ENCODE measurements at places on chromosomes 7 and 10.

GRCh38 chr7:22361795-22362194, 4.8 kb upstream of the RAPGEF5 start:
- DNase-seq = no peak

DNA sequence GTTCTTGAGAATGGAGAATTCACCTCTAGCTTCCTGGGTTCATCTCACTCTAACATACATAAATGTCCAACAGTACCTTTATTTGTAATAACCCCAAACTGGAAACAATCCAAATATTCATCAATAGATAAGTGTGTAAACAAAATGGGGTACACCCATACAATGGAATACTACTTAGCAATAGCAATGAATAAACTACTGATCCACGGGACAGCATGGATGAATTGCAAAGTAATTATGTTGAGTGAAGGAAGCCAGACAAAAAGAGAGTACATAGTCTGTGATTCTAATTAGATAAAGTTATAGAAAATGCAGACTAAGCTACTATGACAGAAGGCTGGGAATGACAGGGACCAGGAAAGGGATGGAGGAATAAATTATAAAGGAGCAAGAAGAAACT, 391.3 kb downstream of the CCSER2 start:
- DNase-seq = no peak

DNA sequence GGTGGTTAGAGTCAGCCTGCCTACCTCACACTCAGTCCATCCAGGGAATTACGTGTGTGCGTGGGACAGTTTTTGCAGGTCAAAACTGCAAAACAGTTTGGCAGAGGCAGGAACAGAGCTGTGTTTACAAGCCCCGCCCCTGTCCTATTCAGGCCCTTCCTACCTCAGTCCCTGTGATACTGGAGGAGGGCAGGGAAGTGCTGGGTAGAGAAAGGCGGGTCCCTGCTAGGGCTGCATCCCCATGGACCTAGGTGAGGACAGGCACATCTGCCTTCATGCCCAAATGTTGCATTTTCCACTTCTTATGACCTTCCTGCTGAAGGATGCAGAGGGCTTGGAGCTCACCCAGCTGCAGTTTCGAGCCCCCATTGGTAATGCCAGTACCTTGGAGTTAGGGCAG, 25.1 kb downstream of the SBDS start:
- no peak for DNase-seq

DNA sequence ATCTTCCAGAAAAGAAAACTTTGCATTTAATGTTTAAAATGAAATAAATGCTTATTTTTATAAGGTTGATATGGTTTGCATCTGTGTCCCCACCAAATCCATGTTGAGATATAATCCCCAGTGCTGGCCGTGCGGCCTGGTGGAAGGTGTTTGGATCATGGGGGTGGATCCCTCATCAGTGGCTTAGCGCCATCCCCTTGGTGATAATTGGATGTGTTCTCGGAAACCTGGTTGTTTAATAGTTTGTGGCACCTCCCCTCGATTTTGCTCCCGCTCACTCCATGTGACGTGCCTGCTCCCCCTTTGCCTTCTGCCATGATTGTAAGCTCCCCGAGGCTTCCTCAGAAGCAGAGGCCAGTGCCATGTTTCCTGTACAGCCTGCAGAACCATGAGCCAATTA, 2.4 kb upstream of the MTPAP start:
- no peak for DNase-seq

DNA sequence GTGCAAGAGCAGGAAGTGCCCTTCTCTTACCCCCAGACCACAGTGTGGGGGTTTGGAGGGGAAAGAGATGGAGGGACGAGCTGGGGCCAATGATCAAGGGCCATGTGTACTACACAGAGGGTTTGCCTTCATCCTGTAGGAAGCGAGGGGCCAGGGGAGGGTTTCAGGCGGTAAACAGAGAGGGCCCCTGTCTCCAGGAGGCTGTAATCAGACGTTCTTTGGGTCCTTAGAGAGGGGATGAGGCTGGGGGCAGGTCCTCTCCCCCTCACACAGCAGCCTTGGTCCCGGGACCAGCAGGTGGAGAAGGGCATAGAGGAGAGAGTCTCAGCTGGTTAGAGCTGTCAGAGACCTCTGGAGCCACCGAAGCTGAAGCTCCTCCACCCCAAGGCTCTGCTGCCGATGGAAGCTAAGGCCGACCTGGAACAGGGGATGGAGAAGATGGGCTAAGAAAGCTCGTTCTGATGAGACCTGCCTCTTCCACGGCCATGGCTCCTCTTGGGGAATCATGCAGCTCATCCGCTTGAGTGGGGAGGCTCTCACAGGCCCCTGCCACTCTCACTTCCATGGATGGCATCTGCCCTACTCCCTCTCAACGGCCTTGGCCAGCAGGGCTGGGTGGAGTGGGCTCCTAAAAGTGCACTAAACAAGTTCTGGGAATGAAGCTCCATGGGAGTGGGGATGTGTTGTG, 3.5 kb downstream of the LOXL4 start:
- DNase-seq = no peak

GRCh38 chr10:45096001-45096400, 95.3 kb downstream of the ZNF22 start:
- no peak for DNase-seq

DNA sequence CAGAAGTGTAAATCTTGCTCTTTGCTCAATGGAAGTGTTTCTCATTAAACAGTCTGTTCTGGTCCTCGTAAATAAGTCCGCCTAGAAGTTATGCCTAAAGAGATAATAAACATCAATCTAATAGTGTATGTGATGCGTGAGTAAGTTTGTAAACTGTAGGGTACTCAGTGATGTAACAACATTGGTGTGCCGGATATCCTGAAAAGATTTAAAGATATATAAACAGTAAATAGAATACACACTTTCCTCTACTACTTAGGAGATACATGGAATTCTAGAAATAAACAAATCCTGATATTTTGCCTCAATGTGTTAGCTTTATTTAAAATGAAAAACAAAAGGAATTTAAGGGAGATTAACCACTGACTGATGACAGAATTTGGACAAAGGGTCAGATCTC, 123.5 kb downstream of the AHR start:
- DNase-seq = no peak

DNA sequence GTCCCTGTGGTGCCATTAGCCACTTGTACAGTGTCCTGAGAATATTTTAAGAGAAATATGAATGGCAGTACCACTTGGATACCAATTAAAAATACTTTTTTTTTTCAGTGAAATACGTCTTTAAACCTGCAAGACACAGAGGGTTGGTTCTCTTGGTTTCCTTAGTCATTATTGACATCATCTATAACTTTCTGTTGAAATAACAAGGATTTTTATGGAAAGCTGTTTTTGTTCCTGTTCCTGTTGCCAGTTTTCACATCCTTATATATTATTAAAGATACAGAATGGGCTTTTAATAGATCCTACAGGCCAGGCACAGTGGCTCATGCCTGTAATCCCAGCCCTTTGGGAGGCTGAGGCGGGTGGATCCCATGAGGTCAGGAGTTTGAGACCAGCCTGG, 579.9 kb downstream of the AUTS2 start:
- DNase-seq = no peak

DNA sequence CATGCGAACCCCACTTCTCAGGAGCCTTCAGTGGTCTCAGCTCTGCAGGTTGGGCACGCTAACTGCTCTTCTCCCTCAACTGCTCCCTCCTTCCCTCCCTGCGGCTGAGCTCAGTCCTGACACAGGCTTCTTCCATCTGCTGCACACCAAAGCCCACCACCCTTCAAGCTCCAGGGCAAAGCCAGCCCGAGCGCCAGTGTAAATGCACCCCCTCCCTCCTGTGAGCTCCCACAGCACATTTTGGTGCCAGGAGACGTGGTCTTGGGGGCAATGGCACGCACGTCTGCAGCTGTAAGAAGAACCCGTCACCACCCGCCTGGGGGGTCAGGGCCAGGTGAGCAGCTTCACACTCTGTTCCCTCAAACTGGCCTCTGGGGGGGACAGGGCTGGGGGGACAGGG, 15.9 kb downstream of the VIPR2 start:
- DNase-seq = no peak

GRCh38 chr10:2851566-2851965, 215.8 kb upstream of the PFKP start:
- no peak for DNase-seq

DNA sequence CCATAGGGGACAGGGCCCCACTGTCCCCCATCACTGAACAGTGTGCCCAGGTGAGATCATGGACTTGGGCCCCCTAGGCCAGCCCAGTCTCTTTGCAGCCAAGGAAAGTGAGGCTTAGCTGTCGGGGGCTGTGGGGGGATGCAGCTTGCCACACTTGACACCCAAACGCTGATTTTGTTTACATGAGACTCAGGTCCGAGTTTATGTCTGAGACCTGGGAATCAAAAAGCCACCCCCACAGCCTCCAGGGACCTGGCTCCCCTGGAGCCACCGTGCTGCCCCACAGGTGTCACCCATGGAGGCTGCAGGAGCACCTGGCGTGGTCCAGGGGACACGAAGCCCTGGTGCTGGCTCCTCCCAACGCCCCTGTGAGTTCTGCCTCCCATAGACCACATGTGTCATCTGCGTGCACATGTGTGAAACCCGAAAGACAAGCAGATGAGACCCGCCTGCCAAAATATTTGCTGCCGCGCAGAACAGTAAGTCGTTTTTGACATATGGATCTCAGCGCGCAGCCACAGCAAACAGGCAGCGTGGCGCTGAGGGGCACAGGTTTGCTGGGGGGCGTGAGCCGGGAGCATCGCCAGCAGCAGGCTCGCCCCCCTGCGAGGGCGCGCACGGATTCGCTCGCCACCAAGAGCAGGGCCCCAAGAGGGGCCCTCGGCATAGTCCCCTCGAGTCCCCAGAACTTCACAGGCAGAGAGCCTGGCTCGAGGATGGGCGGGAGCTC, 112.3 kb downstream of the LHPP start:
- DNase-seq = no peak

- no peak for DNase-seq
Observed at GRCh38 chr10:16770670-16771069, 46.6 kb downstream of the RSU1 start.

GRCh38 chr10:10213237-10213636, 804.4 kb upstream of the CELF2 start:
- DNase-seq = no peak

- no peak for DNase-seq
Observed at GRCh38 chr10:29699621-29700020, 64.8 kb upstream of the SVIL start.

- DNase-seq = no peak
Observed at GRCh38 chr10:124033887-124034218, 59.5 kb downstream of the CHST15 start.

- no peak for DNase-seq
Observed at GRCh38 chr7:116621649-116622048, 50.3 kb upstream of the MET start.

DNA sequence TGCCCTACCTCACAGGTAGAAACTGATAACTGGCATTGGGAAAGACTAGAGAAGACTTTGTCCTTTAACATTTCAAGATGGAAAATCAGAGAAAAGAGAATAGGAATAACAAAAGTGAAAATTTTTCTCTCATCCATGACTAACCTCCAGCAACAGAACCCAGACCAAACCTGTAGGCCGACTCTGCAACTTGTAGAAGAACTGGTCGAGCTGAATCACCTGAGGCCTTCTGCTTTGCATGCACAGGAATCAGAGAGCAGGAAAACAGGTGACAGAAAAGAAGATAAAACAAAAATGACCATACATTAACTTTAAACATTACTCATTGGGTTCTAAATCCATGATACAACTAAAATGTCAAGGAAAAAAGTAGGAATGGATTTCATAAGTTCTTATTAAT, 137.1 kb downstream of the SLC25A13 start:
- DNase-seq = no peak

DNA sequence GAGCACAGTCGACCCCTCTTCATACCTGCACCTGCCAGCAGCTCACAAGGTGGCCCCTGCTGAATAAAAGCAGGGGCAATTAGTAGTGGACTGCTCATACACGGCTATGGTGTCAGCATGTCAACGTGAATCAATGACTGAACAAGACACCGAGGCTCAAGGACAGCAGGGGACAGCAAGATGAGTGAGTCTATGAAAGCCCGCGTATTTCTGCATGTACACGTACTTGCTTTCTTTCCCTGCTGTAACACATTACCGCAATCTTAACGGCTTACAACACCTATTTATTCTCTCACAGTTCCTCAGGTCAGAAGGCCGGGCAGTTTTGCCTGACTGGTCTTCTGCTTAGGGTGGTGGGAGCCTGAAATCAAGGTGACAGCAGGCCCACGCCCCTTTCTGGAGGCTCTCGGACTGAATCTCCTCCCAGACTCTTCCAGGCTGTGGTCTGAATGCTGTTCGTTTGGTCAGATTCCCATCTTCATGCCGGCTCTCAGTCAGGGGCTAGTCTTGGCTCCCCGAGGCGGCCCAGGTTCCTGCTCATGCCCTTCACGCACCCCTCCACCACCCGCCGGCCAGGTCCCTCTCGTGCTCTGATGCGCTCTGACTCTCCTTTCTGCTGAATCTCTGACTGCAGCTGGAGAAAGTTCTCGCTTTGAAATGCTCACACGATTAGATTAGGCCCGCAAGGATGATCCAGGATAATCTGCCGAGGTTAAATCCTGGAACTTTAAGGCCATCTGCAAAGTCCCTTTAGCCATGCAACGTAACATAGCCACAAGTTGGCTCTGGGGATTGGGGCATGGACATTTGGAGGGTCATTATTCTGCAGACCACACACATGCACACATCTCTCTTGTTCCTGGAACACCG, 7.8 kb upstream of the PPP2R2D start:
- DNase-seq = no peak

DNA sequence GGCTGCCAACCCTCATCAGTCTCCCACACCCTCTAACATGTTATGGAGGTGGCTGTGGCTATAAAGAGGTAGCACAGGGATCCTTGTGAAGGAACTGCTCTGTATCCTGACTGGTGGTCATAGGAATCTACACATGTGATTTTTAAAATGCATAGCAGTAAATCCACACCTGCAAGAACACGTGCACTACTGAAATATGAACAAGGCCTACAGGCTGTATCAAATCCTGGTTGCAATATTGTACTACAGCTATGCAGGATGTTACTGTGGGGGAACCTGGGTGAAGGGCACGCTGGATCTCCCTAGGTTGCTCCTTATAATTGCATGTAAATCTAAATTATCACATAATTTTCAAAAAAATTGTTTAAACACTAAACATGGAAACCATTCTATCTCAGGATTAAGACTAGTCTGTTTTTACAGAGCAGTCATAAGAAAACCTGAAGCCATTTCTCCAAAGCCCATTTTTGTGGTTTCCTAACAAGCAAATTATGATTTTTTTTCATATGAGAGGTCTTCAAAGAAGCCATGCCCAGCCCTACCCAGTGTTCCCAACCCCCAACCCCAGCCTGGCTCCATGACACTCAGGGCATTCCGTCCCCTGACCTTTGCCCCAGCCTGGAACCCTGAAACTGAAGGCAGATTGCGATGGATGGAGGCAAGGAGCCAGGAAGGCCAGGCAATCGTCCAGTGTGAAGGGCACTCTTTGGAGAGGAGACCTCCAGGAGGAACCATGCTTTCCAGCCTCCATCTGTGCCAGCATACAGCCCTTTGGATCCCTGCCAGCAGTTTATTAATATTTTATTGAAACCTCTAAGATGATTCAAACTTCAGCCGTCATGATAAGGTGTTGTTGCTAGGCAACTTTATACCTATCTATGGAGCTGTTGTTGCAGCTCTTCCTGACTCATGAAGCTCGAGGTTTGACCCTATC, 161.0 kb downstream of the GRID1 start:
- DNase-seq = no peak

- DNase-seq = no peak
Observed at GRCh38 chr10:19713159-19713558, 103.1 kb upstream of the PLXDC2 start.
